ENCODE measurements at places on chromosomes 6 and 20. TPM values are rescaled to one million over a fixed set of nuclear protein-coding genes. Genes with fewer than 3 reads are reported as not detected.

GRCh38 chr6:75344021-75344420 lies 59.4 kb upstream of the TMEM30A start:
- DNase-seq = no peak

DNA sequence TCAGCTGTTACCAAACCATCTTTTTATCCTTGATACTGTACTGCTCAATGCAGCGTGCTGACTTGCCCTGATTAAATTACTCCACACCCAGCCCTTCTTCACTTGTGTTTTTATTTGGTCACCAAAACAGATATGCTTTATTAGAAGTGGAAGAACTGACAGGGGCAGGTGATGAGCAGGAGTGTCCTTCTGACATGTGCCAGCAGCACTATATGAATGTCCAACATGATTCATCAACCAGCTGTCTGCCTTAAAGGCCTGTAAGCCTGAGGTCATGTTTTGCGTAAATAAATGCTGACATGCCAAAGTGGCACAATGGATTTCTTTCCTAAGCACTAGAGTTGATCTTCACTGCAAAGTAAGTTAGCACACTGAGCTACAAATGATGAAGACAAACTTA lies 15.4 kb downstream of the POPDC3 start:
- peak; percentile 53 for DNase-seq

DNA sequence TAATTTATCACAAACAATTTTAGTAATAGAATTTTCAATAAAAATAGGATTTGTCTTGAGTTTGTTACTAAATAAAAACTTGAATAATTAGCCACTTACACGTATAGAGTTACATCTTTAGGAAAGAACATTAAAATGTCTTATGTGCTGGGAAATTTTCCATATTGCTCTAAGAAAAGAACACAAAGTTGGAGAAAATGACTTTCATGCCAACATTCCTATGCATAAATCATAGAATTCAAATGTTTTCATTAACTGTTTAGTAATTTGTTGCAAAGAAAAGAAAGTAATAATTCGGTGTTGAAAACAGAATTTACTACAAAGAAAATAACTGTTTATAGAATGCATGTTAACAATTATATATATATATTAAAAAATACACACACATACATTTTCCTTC lies 4.7 kb upstream of the TBC1D32 start:
- no peak for DNase-seq

- DNase-seq = no peak
These were observed 46.7 kb downstream of the SLC24A3 start for GRCh38 chr20:19259141-19259591.

DNA sequence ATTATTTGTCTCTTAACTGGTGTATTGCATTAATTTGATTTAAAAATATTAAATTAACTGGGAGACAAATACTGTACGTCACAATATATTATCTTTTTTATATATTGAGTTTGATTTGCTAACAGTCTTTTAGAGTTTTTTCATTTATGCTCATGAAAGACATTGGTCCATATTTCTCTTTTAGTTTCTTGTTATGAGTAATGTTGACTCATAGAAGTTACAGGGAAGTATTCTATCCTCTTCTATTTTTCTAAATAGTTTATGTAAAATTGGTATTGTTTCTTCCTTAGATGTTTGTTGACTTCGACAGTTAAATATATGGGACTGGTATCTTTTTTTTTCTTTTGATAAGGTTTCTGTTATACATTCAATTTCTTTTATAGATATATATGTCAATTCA lies 1115.6 kb upstream of the CITED2 start:
- DNase-seq = peak; percentile 56

GRCh38 chr6:106724848-106725247 lies 95.5 kb downstream of the QRSL1 start:
- DNase-seq = no peak

DNA sequence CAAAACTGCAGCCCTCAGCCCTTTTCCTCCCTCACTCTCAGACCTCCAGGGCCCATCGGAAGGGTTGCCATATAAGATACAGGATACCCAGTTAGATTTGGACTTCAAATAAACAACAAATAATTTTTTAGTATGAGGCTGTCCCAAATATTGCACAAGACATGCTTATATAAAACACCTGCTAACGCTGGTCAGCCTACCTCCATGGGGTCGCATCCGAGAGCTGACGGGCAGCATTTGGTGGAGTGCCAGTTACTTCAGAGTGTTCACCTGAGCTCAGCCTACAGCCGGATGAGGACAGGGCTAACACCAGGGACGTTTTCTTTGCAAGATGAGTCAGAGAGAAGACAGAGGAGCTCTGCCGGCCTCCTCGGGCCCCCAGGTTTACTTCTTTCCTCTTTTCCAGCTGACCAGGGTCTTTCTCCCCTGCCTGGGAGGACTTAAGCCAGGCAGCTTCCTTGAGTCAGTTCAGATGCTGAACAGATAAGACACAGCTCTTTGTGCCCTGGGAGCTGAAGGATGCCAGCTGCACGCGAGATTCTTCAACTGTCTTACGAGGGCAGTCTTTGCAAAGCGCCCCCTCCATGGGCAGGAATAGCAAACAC lies 141.2 kb upstream of the KCNG1 start:
- no peak for DNase-seq

The ZFP57 gene
- not detected for total RNA-seq

The PTCRA gene
- total RNA-seq = not detected

The CALHM5 gene
- total RNA-seq = 10.6 TPM

The UTRN gene
- 83.5 TPM for total RNA-seq

The NOX3 gene
- not detected for total RNA-seq

Data from IMR-90 (cell line).